Left lung (tissue), 14 donors: ENCODE measurements at places on chromosomes 2 and 18.

DNA sequence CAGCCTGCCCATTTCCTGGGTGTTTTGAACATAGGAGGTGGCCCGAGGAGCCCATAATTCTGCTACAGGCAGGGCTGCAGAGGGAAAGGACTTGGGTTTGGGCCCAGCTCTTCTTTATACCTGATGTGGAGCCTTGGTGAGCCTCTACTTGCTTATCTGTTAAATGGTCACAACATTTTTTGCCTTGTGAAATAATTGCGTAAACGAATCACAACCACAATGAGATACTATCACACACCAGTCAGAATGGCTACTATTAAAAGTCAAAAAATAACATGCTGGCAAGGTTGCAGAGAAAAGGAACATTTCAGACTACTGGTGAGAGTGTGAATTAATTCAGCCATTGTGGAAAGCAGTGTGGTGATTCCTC is 4.1 kb upstream of the FABP1 start:
- no peak for DNase-seq

GRCh38 chr2:46270384-46270783 is 26.8 kb upstream of the EPAS1 start:
- no peak for DNase-seq

GRCh38 chr2:241232736-241233575 is 44.5 kb downstream of the ANO7 start:
- DNase-seq: no peak

DNA sequence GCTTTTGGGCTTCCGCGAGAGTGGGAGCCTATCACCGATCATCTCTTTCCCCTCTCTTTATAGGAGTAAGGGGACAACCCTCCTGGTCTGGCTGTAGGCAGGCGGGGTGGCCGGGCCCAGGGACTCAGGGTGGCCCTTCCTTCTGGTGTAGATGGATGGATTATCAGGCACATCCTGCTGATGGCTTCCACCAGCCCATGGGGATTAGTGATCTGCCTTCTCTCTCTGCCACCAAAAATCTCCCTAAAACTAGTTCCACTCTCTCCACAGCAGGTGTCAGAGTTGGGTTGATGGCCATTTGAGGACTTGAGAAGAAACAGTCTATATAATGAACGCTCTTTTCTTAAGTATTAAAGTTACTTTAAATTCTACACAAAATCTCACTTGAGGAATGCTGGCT is 37.4 kb downstream of the NCK2 start:
- DNase-seq: no peak

- DNase-seq: no peak
These were observed 15.9 kb downstream of the DSEL start for GRCh38 chr18:67500522-67501205.

DNA sequence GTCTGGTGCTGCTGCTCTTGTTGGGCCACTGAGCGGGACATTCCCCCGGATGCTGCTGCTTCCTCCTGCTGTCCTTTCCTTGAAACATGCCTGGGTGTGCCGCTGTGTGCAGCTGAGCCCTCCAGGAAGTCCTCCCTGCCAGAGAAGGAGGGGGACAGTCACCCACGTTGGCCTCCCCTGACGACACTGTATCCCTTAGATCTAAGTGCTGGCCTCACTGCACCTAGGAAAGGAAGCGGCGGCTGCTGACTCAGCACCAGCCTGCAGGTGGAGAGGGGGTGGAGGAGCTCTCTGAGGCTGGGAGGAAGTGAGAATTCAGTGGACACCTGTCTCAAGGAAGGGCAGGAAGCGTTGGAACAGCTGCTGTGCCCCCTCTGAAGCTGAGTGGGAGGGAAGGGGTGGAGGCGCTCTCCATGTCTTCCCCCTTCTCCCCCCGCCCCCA is 239.8 kb downstream of the HAUS1 start:
- DNase-seq: peak; percentile 37

- DNase-seq: peak; percentile 31
These were observed 56.3 kb upstream of the HPCAL1 start for GRCh38 chr2:10246370-10246769.

DNA sequence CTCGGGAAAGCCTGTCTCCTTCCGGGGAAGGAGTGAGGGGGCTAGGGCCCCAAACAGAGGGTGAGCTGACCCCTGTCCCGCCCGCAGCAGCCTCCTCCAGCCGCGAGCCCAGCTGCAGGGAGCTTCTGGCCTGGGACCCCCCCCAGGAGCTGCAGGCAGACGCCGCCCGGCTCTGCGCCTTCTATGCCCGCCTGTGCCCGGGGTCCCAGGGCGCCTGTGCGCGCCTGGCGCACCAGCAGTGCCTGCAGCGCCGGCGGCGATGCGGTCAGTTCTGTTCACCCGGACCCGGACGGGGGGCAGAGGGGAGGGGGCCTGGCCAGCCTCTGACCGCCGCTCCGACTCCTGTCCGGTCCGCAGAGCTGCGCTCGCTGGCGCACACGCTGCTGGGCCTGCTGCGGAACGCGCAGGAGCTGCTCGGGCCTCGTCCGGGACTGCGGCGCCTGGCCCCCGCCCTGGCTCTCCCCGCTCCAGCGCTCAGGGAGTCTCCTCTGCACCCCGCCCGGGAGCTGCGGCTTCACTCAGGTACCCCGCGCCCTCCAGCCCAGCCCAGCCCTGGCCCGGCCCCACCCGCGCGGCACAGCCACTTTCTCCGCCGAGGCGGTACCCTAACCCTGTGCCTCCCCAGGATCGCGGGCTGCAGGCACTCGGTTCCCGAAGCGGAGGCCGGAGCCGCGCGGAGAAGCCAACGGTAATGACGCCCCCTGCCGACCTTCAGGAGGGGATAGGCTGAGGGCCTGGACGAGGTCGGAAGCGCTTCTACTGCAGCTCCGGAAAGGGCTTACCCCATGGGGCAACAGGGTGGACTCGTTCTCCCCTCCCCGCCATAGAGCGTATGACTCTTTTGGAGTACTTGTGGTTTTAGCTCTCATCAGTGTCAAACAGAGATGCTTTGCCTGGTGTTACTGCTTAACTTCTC is 2.0 kb upstream of the CHRND start:
- DNase-seq: no peak

DNA sequence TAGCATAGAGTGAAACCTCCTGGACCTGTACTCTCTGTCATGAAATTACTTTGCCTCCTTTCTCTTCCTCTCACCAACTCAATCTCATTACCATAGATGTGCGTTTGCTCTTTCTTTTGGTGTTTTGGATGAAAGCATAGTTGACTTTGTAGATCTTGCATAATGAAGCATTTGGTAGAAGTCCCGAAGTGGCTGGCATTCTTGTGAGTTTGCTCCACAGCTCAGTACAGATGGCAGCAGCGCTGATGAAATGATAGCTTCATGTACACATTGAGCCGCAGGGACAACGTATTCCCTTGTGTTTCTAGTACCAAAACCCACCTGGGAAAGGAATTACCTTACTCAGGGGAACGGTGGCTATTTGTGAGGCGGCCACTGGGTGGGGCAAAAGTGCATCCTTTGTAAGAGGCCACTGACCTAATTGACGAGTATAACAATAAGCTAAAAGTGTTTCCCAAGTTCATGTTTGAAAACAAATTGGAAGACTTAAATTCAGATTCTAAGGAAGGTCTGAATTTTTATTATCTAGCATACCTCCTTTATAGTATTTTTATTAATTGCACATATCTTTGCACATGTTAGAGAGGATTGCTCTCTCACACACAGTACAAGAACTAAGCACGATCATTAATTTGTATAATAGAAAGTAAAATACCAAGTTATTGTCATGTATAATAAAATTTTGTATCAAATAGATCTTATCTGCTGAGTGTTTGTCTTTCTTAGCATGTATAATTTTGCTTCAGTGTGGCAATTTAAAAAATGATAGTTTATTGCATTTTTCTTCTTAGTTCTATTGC is 25.4 kb upstream of the CDH7 start:
- DNase-seq: no peak

- DNase-seq: peak; percentile 30
These were observed 40.0 kb upstream of the ITSN2 start for GRCh38 chr2:24400207-24400907.

DNA sequence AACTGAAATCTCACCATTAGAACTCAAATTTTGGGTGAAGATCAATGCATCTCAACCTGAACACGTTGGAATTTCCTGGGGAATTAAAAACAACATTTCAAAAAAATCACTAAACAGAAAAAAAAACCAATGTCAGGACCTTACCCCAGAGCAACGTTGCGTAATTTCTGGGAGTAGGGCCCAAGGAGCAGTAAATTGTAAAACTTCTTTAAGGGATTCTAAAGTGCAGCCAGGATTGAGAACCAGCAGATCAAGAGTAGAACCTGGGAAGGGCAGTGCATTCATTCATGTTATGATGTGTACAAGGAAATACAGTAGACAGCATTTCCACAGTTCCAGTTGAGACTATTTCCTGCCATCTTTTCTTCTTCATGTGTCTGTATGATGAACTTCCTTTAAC is 56.9 kb downstream of the RHBDD1 start:
- DNase-seq: no peak
